Ovary (tissue), 10 donors: ENCODE measurements at places on chromosomes 6 and 20.
A peak's percentile ranks its signal among the peaks of the same experiment; 100 is the strongest.

DNA sequence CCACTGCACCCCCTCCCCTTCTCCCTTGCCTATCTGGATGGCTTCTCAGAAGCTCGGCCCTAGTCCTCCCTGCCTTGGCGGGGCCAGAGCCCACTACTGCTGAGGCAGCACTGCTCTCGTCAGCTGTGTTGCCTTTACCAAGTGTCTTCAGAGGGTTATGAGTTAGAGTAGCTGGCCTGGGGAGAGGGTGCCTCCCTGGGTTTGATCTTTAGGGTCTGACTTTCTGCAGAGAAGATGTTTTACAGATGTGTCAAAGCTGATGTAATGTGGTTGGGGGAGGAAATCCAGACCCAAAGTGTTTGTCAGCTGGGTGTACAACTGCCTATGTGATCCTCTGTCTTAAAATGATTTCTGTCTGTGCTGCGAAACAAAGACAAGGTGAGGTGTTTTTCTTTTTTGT is 30.4 kb upstream of the PI16 start:
- no peak for DNase-seq

- DNase-seq = no peak
Measured at GRCh38 chr6:17980329-17980728, 7.1 kb downstream of the KIF13A start.

DNA sequence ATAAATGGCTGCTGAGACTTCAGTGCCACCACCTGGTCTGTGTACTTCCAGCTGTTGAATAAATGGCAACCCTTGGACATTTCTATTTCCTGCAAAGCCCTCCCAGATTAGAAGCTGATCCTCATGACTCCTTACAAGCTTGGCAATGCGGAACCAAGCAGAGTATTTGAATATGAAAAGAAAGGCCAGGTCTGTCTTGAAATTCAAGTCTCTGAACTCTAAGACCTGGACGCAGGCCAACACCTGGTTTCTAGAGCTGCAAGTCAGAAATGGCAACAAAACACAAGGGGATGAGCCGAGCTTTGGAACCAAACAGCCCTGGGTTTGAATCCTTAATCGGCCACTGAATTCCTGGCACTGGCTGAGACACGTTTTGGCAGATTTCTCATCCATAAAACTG is 353.4 kb downstream of the PTPRT start:
- DNase-seq = no peak

- no peak for DNase-seq
Measured at GRCh38 chr6:96235927-96236326, 220.2 kb downstream of the FUT9 start.

DNA sequence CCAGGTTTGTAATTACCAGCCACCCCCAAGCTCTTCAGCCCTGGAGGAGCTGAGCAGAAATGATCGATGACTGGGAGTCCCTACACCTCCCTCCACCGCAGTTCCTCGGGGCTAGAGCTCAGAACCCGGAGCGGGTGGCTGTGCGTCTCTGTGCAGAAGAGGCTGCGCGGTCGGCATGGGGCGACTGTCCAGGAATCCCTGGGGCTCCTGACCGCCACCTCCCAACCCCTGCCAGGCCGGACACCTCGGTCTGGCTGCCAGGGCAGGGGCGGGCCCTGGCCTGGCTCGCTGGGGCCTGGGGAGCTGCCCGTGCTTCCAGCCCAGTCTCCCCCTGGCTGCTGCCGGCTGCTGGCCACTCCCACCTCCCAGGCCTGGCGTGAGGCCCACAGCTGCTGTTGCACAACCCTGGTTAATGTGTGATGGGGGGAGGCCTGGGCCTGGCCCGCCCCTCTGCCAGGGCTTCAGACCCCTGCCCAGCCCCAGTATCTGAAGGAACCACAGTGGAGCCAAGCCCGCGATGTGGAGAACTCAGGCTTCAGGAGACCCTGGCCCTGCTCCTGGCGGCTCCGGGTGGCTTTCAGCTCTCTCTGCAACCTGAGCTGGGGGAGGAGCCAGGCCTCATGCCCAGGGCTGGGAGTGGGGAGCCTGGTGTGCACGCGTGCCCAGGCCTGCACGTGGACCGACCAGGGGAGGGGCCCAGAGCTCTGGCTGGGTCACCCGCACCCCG is 1.2 kb downstream of the SLC2A4RG start:
- peak; percentile 98 for DNase-seq

DNA sequence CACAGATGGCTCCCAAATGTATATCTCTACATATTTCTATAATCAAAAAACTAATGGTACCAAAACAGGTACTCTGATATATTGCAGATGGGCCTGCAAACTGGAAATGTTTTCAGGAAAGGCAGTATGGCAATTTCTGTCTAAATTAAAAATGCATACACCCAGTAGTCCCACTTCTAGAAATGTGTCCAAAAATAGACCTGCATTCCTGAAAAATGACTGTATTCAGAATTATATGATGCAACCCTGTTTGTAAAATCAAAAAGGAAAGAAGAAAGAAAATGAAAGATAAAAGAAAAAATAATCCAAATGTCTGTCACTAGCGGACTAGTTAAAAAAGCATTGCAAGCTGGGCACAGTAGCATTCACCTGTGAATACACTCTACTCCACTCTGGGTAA is 12.9 kb upstream of the MICB start:
- DNase-seq = no peak
